ENCODE measurements at places on chromosomes 16 and 17.

DNA sequence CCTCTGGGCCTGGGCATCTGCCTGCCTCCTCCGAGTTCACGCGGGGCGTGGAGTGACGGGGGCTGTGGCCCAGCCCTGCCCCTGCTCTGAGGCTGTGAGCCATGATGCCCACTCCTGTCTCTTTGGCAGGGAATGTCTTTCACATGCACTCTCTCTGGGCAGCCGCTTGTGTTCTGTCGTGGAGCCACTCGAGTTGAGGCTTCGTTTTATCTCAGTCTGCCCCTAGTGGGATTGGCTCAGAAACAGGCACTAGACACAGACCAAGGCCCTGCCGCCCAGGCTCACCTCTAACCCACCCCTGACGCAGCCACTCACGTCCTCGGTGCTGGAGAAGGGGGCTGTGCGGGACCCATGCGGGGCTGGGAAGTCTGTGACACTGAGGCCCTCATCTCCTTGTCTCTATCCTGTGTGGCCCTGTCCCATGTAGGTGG is 67.5 kb upstream of the KCTD5 start:
- DNase-seq, result no peak

GRCh38 chr17:48129981-48130380 is 22.4 kb downstream of the SNX11 start:
- no peak for DNase-seq

DNA sequence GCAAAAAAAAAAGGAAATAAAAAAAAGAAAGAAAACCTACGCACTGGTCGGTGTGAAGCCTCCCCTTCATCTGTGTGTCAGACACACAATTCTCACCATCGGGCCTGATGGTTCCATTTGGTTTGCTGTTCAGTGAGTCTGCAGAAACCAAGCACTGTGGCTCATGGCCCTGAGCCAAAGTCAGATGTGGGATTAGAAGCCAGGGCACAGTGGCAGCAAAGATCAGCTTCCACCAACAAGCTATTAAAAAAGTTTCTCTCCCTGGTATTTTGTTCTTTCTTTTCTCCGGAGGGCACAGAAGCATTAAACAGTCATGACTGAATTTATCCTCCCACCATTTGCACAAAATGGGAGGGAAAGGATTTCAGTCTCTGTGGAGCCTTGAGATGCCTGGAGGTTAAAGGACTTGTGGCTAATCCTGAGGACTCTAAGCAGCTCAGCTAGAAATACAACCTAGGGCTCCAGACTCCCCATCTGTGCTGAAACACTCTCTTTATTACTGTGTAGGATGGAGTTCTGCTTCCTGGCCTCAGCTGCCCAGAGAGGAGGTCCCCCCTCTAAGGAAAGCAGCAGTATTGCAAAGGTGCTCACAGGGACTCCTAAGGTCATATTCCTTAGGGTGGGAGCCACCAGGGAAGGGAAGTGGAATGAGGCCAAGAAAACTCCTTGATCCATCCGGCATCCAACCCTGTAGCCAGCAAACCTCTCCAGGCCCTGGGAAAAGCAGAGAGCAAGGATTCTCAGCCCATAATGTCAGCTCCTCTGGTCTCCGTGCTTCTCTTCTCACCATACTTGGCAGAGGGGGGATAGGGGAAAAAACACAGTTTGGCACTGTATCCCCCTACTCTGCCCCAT is 28.2 kb downstream of the SLC39A11 start:
- DNase-seq, result no peak

DNA sequence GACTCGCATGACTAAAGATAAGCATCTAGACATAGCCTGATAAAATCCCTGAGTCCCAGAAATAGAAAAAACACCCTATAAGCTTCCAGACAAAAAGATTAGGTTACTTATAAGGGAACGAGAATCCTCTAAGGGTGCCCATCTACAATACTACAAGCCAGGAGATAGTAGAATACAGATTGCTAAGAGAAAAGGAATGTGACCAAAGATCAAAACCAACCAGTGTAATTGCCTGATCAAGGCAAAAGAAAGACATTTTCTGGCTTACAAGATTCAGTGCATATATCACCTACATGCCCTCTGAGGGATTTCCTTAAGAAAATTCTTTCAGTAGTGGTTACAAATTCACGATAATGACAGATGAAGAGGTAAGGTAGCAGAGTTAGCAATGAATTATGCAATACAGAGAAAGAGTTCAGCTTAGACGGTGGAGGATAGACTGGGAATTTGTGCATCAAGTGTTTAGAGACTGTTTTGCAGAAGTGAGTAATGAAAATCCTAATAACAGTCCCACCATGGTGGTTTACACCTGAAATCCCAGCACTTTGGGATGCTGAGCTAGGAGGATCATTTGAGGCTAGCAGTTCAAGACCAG is 35.0 kb downstream of the BCL7C start:
- DNase-seq, result no peak

- DNase-seq, result no peak
Measured at GRCh38 chr17:77869665-77870132, 88.8 kb upstream of the TNRC6C start.

DNA sequence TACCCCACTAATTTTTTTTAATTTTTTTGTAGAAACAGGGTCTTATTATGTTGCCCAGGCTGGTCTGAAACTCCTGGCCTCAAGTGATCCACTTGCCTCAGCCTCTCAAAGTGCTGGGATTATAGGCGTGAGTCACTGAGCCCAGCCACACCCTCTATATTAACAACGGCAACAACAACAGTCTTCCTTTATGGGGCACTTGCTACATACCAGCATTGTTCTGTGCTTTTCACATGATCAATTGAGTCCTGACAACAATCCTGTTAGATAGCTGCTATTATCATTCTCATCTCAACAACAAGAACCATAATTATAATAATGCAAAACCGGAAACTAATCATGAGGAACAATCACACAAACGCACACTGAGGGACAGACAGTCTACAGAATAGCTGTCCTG is 12.6 kb upstream of the ARL5C start:
- DNase-seq, result no peak

GRCh38 chr17:13864521-13864920 is 204.8 kb upstream of the COX10 start:
- DNase-seq, result no peak

DNA sequence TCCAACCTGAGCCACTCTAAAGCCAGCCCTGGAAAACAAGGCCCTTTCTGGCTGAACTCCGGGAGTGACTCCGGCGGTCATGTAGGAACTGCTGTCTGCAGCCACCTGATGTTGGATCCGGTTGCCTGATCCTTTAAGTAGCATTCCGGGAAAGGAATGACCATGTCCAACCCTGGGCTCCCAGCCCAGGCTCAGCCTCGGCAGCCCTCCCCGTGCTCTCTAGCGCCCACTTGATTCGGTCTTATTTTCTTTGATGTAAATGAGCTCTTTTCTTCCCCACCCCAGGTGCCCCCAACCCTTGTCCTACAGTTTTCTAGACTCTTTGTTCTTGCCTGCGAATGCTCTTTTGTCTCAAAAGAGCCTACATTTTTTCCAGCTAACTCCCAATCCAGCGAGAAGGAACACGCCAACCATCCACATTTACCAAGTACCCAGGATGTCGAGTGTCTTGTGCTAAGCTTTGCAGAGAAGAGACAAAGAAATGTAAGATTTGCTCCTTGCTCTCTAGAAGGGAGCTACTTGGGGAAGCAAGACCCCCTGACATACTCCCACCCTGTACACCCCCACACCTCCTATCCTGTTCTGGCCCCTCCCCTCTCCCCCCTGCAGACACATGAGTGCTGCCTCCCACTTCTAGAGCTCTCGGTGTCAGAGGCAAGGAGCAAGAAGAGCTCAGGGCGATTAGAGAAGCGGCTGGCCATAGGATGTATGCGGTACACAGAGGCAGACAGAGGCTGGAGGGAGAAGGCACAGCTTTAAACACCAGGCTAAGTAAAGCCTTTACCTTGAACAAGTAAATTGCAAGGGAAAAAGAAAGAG is 53.8 kb downstream of the COG7 start:
- no peak for DNase-seq

All from stimulated activated CD4-positive, alpha-beta T cell treated with anti-CD3 and anti-CD28 coated beads, Interleukin-12 subunit alpha, Interleukin-12 subunit beta, amount 100 ng/mL, for 48 hours (primary cell).